ENCODE measurements at places on chromosomes 11 and 22.

- DNase-seq = no peak
These were observed 49.4 kb downstream of the MAML2 start for GRCh38 chr11:96293598-96294021.

DNA sequence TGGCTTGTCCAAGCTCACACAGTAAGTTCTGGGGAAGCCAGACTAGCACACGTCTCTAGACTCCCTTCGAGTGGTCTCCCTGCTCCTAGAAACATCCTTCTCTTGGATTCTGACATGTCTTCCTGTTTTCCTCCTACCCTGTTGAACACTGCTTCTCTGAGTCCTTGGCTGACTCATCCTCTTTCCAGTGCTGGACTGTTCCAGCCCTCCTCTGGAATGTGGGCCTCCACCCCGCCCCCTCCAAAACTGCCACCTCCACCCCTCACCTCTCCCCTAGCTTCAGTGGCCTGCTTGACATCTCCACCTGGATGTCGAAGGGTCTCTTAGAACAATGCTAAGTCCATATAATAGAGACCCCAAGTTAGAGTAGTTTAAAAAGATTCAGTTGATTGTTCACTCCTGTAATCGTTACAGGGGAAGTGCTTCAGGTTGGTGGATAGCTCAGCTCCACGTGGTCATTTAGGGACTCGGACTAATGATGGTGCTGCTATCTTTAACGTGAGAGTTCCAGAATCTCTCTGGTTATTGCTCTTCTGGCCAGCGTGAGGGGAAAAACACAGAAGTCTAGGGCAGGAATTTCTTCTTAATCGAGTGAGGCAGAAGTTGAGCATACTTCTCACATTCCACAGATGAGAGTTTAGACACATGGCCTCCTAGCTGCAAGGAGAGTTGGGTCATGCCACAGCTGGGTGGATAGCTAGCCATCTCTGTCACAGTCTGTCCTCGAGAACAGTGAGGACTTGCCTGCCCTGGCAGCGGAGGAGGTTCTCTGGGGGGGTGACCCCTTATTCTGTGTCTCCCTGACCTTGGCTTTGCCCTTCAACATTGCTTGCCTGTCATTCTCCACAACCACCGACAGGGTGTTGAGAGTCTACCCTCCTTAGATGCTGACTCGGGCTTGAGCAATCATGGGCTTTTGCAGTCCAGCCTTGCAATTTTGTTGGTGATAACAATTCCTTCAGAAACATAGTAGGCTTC lies 4.7 kb upstream of the C11orf96 start:
- no peak for DNase-seq

DNA sequence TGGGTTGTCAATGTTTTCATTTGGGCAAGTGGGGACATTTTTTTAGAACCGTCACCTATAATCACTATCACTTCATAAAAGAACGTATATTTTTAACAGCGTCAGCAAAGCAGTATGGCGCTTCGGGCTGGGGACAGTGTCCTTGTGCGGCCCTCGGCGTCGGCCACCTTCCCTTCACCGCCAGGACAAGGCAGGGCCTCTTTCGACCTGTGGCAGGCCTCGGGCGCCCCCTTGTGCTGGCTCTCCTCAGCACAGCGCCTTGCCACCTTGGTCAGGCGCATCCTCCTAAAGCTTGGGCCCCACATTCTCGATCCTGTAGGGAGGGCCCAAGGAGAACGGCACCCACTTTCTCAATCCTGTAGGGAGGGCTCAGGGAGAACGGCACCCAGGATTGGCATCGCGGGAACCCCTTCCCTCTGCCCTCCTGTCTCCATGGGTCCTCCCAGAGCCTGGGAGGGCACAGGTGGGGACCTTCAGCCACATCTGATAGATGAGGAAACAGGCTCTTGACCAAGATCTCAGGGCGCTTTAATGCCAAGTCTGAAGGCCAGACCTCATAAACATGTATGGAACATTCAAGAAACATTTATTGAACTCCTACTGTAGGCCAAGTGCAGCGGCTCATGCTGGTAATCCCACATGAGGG lies 11.5 kb upstream of the FADD start:
- peak; percentile 58 for DNase-seq

- no peak for DNase-seq
These were observed 49.6 kb upstream of the SLC35C1 start for GRCh38 chr11:45755281-45755859.

DNA sequence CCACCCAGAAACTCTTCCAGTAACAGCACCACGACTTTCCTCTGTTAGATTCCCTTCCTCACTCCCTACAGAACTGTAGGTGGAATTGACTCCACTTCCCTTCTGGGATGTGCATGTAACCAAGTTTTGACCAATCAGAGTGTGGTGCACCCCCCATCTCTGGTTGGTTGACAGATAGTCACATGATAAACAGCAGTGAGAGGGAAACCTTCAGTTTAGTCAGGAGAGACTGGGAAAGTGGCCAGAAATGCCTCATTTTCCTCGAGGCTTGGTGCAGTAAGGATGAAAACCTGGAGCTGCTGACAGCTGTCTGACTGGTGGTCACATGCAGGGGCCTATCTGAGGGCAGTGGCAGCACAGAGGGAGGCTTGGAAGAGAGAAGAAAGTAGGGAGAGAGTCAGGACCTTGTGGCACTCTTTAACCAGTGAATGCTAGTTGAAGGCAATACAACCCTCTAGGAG lies 67.3 kb upstream of the GRK3 start:
- no peak for DNase-seq

DNA sequence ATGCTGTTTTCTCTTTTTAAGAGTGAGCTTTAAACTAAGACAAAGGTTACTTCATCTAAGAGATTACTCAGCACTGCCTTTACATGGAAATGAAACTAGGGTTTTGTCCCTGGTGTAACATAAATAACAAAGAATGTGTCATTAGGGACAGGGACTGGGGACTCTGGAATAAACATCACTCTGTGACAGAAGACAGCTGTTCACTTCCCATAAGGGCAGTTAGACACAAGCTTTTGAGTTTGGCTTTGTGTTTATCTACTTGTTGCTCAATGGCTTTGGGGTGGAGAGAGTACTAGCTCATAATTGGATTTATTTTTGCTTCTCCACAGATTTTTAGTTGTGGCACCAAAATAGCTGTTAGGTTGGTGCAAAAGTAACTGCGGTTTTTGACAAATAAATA lies 154.5 kb downstream of the OR4C45 start:
- DNase-seq = no peak

GRCh38 chr22:49724030-49724892 lies 103.4 kb downstream of the BRD1 start:
- DNase-seq = no peak

DNA sequence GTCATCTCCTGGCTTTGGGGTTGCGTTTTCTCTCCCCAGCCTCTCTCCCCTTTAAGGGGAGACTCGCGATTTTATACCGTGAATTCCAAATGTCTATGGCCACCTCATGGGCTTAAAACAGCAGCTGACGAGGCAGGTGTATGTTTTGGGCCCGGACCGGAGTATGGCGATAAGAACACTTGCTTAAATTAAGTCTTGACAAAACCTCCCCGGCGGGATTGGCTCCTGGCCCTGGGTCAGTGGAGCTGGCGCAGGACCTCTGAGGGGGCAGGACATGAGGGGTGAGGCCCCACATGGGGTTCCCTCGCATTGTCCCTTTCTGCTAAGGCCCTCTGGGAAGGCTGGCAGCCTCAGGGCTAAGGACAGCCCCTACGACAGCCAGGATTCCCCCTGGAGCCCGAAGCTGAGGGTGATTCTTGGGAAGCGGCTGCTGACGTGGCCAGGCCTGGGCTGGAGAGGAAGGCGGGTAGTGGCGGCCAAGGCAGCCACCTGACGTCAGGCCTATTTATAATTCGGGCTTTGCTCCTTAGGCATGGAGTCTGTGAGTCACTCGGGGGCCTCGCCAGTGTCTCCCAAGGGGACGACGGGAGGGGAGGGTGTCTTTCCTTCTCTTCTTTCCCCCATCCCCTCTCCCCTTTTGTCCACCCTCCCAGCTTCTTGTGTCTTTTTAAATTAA lies 12.7 kb downstream of the MYO18B start:
- no peak for DNase-seq

GRCh38 chr11:8039530-8040260 lies 41.3 kb upstream of the TUB start:
- DNase-seq = no peak

DNA sequence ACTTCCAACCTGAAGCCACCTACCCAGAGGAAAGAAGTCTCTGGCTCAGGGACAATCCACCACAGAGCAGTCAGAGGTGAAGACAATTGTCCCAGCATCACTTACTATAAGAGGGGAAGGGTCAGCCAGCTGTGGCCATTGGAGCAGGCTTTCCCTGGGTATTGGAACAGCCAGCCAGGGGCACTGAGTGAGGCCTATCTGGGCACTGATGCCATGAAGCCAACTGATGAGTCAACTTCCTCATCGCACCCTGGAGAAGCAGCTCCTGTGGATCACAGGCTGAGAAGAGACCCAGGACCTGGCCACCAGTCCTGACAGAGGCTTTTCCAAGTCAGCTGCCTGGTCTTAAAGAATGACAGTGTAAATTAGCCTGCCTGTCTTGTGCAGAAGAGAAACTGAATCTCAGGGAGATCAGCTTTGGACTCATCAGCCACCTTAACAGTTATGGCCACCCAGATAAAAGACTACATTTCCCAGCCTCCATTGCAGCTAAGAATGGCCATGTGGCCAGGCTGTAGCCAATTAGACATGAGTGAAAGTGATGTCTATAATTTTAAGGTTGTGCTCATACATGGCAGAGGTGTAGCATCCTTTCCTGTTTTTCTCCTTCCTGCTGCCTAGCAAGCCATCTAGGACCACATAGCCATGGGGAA lies 19.0 kb downstream of the CHST1 start:
- DNase-seq = no peak

GRCh38 chr11:30478923-30479322 lies 107.2 kb downstream of the MPPED2 start:
- DNase-seq = no peak

GRCh38 chr11:126156814-126157213 lies 54.6 kb downstream of the RPUSD4 start:
- no peak for DNase-seq

DNA sequence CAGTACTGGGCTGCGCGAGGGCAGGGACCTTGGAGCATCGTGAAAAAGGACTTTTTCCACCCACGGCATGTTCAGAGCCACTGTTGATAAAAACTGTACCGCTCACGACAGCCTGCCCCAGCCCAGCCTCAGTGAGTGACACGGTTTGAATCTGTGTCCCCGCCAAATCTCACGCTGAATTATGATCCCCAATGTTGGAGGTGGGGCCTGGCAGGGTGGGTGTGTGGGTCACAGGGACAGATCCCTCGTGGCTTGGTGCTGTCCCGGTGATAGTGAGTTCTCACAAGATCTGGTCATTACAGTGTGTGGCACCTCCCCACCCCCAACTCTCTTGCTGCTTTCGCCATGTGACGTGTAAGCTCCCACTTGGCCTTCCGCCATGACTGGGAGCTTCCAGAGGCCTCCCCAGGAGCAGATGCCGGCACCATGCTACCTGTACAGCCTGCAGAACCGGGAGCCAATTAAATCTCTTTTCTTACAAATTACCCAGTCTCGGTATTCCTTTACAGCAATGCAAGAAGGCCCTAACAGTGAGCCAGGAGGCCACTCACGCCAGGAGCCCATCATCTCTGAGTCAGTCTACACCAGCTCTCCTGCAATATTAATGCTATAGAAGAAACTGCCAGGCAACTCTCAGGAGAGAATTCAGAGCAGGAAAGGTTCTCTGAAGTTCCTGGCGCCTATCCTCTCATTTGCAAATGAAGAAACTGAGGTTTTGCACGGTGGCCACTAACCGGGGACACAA lies 1.3 kb downstream of the TOLLIP start:
- DNase-seq = peak; percentile 5

DNA sequence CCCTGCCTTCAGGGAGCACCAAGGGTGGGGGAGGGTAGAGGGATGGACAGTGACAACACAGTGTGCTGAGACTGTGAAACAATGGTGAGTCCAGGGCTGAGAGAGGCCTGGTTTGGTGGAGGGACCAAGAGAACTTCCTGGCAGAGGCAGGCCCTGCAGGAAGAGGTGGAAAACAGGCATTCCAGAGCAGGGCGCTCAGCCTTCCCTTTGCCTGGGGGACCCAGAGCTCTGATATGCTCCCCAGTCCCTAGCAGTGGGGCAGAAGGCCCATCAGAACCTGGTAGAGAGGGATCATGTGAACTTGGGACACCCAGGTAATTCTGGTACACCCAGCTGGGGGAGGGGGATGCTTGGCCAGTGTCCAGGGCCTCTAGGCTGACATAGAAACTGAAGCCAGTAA lies 17.2 kb upstream of the UVRAG start:
- DNase-seq = no peak

GRCh38 chr11:86249307-86250098 lies 5.0 kb downstream of the EED start:
- no peak for DNase-seq

DNA sequence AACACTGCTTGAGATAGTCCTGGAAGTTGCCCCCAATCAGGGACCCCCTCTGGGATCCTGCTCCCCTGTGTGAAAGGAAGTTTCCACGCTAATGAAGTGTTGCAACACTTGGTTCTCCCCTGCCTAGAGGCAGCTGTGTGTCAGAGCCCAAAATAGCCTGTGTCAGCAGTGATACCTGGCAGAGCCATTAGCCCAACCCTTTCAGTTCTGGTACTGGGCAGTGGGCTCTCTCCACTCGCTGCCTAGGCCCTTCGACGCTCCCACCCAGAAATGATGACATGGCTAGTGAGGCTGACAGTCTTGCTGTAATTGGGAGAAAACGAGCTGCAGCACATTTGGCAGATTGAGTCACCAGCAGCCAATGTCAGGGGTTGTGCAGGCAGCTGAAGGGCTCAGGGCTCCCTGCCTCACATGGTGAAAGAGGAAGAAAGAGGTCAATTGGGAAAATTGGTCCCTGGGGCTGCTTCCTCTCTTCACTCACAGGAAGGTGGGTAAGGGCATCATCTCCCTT lies 1.4 kb upstream of the NXF1 start:
- no peak for DNase-seq

DNA sequence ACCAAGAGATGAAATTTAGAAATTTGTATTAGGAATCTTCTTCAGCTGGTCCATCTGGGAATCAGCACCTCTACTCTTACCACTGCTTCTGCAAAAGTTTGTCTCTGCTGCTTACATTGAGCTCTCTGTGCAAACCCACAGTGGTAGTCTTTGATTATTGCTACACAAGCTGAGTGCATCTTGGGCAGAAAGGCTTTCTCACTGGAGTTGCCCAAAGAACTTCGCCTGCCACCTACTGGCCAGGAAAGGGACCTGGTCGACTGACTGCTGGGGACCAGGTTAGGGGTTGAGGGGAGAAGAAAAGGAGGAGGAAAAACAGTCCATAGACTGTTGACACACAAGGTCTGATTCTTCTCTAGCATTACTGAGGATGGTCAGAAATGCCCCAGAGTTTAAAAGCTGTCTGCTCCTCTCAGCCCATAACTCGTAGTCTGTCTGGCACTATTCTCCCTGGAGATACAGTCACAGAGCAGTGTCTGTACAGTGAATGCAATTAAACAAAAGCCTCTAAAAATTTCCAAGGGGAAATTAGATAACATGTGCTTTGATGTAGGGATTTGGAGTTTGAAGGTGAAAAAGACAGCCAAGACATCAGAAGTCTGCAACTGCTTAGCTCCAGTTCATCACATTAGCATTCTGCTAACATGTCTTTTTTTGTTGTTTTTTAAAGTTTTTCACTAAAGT lies 215.0 kb upstream of the CTSC start:
- peak; percentile 70 for DNase-seq

Data from activated CD4-positive, alpha-beta T cell treated with anti-CD3 and anti-CD28 coated beads, Interleukin-2, amount 10 ng/mL, durations not matched to agents 7 days and 5 days (primary cell).